ENCODE measurements at places on chromosomes 4 and X. TPM values are rescaled to one million over a fixed set of nuclear protein-coding genes. Genes with fewer than 3 reads are reported as not detected.

EDNRA gene
- total RNA-seq, result 41.8 TPM

AWAT2 gene
- not detected for total RNA-seq

CXCL3 gene
- total RNA-seq, result 15.2 TPM

DNA sequence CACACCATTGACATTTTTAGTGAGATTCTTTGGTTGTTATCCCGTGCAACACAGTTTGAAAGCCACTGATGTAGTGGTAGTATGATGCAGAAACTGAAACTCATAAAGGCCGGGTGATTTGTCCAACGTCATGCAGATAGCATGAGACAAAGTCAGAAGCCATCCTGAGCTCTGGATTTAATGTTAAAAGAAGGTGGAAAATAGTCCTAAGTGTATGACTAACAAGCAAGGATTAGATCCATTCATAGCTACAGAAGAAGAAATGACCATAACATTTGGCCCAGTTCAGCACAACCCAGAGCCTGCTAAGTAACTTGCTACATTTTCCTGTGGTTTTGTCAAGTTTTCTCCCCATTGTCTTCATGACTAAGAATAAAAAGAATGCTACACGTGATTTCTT, 142.4 kb downstream of the AMELX start:
- DNase-seq, result no peak

DNA sequence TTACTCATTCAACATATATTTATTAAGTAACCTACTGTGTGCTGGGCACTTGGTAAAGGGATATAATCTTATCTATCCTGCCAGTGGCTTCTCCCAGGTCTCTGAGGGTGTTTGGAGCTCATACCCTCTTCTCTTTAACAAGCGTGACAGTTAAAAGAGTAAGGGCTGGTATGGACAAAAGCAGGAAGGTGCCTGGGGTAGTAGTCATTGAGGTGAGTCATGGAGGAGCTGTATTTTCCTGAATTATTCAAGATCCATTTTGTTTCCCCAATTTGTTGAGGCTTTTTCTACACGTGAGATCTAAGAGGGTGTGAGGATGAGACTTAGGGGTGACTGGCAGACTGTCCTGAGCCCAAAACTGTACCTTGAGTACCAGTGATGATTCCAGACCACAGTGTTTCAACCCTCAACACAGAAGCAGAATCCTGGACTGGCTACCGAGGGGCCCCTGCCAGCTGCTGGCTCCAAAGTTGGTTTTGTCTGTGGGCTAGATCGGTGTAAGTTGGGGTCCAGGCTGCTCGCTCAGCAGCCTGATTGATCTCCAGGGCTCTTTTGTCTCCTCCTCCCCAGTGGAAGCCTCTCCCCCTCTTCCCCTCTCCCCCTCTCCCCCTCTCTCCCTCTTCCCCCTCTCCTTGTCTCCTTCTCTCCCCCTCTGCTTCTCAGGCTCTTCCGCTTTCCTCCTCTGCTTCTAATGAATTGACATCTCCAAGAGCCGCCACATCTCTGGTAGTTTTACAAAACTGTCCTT, at the start of gene DRP2:
Gene DRP2, plus strand, starts transcription at position 671 of the 748 bp plus-strand sequence. CDS start 11,862 bp downstream, outside the sequence.
- DNase-seq, result no peak

DNA sequence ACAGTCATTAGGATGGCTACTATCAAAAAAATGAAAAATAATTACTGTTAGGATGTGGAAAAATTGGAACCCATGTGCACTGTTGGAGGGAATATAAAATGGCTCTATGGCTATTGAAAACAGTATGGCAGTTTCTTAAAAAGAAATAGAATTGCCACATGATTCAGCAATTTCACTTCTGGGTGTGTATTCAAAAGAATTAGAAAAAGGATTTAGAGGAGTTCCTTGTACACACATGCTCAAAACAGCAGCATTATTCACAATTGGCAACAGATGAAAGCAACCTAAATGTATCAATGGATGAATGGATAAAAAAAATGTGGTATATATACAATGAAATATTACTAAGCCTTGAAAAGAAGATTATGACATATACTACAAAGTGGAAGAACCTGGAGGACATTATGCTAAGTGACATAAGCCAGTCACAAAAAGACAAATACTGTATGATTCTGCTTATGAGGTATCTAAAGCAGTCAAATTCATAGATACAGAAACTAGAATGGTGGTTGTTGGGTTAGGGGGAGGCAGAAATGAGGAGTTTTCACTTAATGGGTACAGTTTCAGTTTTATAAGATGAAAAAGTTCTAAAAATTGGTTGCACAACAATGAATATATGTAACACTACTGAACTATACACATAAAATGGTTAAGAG, 123.2 kb downstream of the ELOVL6 start:
- DNase-seq, result no peak
